CD4-positive, alpha-beta T cell treated with Interleukin-1 beta for 1 hour (primary cell): ENCODE measurements at places on chromosomes 13 and 19.
A peak's percentile ranks its signal among the peaks of the same experiment; 100 is the strongest.

- no peak for DNase-seq
Measured at GRCh38 chr13:99254830-99255229, 3.3 kb downstream of the GPR18 start.

DNA sequence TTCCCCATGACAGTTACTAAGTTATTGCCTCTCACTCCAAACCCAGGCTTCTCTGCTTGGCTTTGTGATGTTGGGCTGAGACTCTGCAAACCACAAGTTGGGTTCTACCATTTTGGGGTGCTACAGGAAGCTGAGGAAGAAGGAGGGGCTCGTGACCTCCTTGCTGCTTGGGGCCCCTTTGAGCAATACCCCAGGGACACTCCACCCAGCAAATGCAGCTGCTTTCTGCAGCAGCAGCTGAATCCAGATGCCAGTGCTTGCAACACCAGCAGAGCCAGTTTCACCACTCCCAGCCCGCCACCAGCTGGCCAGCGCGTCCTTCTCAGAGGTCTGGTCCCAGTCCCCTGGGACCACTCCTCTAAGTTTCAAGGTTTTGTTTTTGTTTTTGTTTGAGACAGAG is 22.0 kb upstream of the UBAC2 start:
- peak; percentile 21 for DNase-seq

GRCh38 chr13:25901460-25902376 is 150.1 kb downstream of the SHISA2 start:
- peak; percentile 53 for DNase-seq

- no peak for DNase-seq
Measured at GRCh38 chr13:74191410-74191809, 57.2 kb upstream of the KLF12 start.

GRCh38 chr13:35252536-35253205 is 223.8 kb downstream of the MAB21L1 start:
- no peak for DNase-seq

GRCh38 chr13:27375686-27376326 is 48.6 kb upstream of the GTF3A start:
- DNase-seq = peak; percentile 32

- DNase-seq = no peak
Measured at GRCh38 chr13:31042049-31042448, 109.6 kb downstream of the TEX26 start.

- peak; percentile 79 for DNase-seq
Measured at GRCh38 chr13:20475927-20476691, 49.5 kb downstream of the CRYL1 start.

GRCh38 chr13:99655351-99656091 is 154.2 kb downstream of the TM9SF2 start:
- no peak for DNase-seq

- no peak for DNase-seq
Measured at GRCh38 chr13:32264407-32264806, 50.8 kb downstream of the ZAR1L start.

- DNase-seq = peak; percentile 46
Measured at GRCh38 chr19:42092350-42092749, 16.4 kb downstream of the ZNF574 start.

GRCh38 chr13:78603240-78603957 is at the start of gene POU4F1:
Gene POU4F1 (minus strand): TSS chr13:78603552. CDS start chr13:78603326, 226 bp downstream.
- DNase-seq = peak; percentile 69

DNA sequence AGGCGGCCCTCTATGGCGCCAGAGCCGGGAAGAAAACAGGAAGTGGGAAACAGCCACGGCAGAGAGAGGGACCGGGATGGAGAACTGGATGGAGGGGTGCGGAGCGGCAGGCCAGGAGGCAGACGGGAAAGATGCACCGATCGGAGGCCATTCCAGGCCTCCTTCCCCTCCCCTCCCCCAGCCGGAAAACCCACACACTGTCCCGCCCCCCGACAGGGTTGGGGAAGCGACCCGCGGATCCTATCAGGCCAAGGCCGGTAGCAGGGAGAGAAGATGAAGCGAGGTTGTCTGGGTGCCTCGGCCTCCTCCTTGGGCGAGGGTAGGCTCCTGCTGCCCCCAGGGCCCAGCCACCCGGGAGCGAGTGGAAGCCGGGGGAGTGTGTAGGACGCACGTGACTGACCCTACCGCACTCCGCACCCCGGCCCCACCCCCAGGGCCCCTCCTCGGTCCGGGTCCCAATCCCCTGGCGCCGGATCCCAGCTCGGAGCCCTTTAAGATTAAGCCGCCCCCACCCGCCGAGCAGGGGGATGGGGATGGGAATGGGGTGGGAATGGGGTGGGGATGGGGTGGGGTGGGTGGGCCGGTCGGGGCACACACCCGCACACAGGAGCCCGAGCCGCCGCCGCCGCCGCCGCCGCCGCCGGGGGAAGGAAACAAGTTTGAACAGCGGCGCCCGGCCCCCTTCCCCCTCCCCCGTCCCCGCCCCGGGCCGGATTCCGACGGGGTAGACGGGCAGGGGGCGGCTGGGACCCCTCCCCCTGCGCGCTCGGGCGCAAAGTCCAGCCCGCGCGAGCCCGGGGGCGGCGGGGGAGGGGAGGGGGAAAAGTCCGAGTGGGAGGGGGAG is 1.5 kb downstream of the ERF start:
- peak; percentile 57 for DNase-seq

GRCh38 chr19:6590258-6590826 is 608 bp downstream of the CD70 start:
- no peak for DNase-seq
